ENCODE measurements at places on chromosomes 1 and 21. TPM values are rescaled to one million over a fixed set of nuclear protein-coding genes. Genes with fewer than 3 reads are reported as not detected.

- no peak for DNase-seq
Measured at GRCh38 chr1:3827813-3828307, 29.2 kb downstream of the CEP104 start.

DNA sequence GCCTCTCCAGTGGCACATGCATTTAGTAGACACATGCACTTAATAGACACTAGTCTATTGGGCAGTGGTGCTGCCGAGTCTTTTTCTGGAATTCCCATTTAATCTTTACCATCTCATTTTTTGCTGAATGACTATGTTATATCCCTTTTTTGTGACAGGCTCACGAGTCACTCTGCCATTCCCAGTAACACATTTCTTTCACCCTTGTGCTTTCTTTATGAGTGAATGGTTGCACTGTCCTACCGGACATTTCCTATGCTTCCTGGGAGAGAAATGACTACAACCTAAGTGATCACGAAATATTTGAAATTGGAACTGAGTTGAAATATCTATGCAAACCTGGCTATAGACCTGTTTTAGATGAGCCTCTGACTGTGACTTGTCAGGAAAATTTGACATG is 70.9 kb downstream of the C4BPA start:
- DNase-seq = no peak

- no peak for DNase-seq
Measured at GRCh38 chr1:118159569-118159968, 25.5 kb downstream of the SPAG17 start.

- DNase-seq = no peak
Measured at GRCh38 chr1:184437291-184437690, 50.5 kb downstream of the C1orf21 start.

DNA sequence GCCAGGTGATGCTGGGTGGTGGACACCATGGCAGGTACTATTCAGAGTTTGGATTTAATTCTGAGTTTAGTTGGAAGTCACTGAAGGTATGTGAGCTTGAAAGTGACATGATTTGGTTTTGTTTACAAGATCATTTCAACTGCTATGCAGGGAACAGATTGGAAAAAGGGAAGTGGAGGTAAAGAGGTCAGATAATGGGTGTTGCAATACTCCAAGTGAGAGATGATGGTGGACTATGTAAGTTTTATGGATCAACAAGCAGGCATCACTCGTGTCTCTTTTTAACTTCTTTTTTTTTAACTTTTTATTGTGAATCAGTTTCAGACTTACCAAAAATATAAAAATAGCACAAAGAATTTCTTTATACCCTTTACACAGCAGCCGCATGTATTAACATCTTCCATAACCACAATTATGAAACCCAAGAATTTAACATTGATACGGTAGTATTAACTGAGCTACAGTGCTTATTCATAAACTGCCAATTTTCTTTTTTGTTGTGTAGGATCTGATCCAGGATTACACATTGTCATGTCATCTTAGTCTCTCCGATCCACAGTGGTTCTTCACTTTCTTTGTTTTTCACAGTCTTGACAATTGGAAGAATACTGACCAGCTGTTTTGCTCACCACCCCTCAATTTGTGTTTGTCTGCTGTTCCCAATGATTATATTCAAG is 24.9 kb upstream of the NHLH2 start:
- no peak for DNase-seq

DNA sequence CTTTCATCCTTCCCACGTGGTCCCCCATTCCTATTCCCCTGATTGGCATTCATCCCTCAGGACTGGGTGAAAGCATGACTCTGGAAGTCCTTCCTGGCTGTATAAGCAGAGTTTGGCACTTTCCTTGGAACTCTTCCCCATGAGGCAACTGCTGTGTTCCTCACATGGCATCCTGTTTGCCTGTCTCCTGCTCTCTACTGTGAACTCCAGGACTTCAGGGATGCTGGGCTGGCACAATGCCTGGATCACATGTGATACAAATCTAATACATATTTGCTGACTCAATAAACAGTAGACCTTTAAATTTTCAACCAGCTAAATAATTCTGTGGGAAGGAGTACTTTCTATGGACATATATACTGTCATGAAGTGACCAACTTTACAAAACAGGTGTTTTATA is 46.8 kb upstream of the EDEM3 start:
- DNase-seq = peak; percentile 29

DNA sequence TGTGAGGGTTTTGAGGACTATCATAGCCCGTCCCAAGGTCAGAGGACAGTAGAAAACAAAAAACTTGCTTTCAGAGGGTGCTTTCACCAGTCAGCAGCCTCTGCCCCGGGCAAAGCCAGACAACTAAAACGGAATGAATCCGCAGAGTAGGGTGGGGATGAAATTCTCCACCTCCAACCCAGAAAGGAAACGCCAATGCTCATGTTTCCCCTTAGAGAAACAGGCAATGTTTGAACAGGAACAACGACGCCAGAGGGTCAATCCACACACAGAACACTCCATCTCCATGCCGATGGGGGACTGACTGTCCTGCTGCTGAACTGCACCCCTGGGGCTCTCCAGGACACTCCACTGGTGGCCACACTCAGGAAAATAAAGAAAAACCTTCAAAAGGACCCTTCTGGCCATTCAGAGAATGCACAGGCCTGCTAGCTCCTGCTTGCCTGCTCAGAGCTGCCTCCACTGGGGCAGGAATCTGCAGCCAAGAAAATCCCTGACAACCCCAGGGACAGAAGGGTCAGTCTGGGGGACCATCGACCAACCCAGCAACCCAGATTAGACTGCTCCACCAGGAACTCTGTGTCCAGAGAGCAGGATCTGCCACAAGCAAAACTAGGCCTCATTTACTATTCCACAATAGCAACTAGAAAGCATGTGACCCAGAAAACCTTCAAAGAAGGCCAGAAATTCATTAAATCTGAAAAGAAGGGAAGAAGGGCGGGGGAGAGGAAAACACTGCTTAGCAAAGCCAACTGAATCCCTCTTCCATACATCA is 116.0 kb downstream of the TOMM20 start:
- no peak for DNase-seq

- no peak for DNase-seq
Measured at GRCh38 chr1:30137001-30137400, 586.4 kb downstream of the MATN1 start.

AUNIP gene
- total RNA-seq = 2.1 TPM

GRCh38 chr21:37435120-37435519 is 68.5 kb downstream of the DYRK1A start:
- DNase-seq = peak; percentile 99

GRCh38 chr21:31298618-31299269 is 45.3 kb downstream of the TIAM1 start:
- DNase-seq = peak; percentile 89

CFHR1 gene
- total RNA-seq = 0.23 TPM

- DNase-seq = no peak
Measured at GRCh38 chr1:37034121-37035013, at the start of gene GRIK3. Gene GRIK3, minus strand, starts transcription at chr1:37034515. Its CDS starts 407 bp downstream, at chr1:37034108.

DNA sequence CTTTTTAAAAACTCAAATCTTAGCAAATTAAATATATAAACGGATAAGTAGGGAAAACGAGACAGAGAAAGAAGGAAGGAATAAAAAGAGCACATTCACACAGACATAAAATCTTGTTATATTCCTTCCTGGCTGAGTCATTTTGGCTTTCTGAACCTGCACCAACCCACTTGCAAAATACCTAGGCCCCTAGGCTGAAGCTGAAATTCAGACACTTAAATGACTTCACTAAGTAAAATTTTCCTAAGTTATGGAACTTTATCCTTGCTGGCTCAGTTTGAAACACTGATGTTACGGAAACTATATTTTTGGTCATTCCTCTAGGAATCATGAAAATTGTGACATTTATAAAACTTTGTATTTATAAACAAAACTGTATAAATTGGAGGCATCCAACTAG is 462.8 kb upstream of the NFIA start:
- no peak for DNase-seq

- no peak for DNase-seq
Measured at GRCh38 chr1:240607006-240607405, 4.9 kb downstream of the GREM2 start.

PLA2G4A gene
- 1.9 TPM for total RNA-seq

DNA sequence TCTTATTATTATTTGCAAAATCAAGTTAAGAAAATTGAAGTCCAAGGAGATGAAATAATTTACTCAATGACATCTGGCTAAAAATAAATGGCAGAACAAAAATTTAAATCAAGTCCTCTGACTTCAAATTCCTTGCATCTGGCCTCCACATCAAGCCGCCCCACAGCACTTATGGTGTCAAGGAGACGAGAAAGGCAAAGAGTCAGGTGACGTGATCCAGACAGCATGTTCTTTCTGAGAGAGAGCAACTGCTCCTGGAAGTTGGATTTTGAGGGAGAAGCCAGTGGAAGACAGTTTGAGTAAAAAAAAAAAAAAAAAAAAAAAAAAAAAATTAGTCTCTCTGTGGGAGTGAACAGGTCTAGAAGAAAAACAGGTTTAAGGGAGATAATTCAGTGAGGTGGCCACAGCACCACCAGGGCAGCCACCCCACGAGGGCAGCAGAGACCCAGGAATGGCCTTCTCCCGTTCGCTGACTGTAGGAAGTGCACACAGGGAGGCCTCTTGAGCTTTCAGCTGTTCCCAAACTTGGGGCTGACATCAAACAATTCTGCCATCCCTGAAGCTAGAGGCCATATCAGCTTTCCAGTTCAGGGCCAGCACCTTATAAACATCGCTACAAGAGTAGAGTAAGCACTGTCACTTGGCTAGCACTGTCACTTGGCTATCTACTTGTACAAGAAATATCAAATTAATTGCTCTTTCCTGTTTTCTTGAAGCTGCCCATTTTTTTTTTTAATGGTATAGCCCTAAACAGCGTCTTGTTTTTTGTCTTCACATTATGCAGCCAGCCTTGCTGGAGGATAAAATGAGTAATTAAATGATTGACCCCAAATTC is 7.8 kb downstream of the C1orf162 start:
- peak; percentile 32 for DNase-seq

GRCh38 chr1:201710632-201711597 is 118.0 kb upstream of the IPO9 start:
- DNase-seq = no peak

DNA sequence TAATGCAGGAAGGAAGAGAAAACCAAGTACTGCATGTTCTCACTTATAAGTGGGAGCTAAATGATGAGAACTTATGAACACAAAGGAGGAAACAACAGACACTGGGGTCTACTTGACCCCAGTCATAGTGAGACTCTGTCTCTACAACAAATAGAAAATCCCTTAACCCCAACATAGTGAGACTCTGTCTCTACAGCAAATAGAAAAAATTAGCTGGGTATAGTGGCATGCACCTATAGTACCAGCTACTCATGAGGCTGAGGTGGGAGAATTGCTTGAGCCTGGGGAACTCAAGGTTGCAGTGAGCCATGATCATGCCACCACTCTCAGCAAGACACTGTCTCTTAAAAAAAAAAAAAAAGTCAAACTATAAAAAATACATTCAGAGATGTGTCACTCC is 42.7 kb downstream of the GIPC2 start:
- no peak for DNase-seq

DNA sequence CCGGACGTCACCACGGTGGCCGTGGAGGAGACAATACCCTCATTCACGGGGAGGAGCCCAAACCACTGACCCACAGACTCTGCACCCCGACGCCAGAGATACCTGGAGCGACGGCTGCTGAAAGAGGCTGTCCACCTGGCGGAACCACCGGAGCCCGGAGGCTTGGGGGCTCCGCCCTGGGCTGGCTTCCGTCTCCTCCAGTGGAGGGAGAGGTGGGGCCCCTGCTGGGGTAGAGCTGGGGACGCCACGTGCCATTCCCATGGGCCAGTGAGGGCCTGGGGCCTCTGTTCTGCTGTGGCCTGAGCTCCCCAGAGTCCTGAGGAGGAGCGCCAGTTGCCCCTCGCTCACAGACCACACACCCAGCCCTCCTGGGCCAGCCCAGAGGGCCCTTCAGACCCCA is 7.0 kb downstream of the TNFRSF14 start:
- no peak for DNase-seq

- peak; percentile 40 for DNase-seq
Measured at GRCh38 chr1:169163059-169163458, 56.6 kb downstream of the ATP1B1 start.

FAM163A gene
- total RNA-seq = not detected

DNA sequence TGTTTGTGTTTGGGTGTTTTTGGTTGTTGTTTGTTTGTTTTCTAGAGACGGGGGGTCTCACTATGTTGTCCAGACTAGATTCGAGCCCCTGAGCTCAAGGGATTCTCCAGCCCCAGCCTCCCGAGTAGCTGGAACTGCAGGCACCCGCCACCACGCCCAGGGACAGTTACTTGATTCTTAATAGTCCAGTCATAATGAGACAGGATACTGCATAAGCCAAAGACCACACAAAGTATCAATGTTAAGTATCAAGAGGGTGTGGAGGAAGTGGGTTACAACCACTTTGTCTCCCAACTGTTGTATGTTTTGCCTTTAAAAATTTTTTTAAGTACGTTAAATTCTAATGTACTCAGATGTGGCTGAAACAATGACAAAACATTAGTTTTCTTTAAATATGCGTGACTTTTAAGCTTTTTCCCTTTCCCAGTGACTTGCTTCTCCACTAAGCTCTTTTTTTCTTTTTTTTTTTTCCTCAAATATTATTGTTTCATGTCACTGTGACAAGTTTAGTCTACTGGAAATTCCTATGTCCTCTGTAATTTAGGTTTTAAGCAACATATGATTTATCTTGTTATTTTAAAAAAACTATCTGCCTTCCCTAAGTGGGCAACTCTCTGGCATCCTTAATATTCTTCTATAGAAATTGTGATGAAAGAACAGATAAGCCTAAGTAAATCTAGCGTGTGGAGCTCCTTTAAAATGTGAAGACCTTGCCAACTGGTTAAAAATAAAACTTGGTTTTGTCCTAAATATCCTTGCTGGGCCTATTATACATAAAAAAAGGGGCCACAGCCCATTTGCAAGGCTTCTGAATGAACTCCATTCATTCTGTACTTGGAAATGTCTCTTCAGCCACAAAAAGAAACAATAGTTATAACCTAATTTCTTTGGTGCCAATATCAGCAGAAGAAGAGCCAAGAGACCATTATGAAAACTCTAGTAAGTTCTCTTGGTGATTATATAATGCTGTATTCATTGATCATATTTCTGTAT is 56.2 kb upstream of the DPH5 start:
- DNase-seq = no peak

- no peak for DNase-seq
Measured at GRCh38 chr1:43285269-43285990, at the start of gene C1orf210. Gene C1orf210, minus strand, starts transcription at chr1:43285581. Its CDS starts 2,311 bp downstream, at chr1:43283270.

HHAT gene
- total RNA-seq = 12.0 TPM

ZSCAN20 gene
- 5.2 TPM for total RNA-seq

TCHHL1 gene
- total RNA-seq = not detected

LAPTM5 gene
- total RNA-seq = 0.77 TPM

TMEM54 gene
- total RNA-seq = 9.3 TPM

DNA sequence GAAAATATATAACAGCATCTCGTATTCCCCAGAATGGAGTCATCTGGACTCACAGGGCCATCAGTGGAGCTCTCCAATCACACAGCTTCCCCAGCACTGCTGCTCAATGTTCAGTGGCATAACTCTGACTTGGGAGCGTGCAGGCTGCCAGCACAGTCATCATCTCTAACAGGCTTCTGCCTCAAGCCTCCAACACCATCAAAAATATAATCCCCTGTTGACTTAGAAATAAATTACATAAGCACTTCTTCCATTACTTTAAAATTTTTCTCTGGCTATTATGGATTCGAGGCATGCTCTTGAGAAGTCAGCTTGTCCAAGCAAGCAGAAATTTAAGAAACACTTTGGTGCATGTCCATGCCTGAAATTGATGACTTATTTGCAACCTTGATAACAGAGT is 6.2 kb downstream of the DUSP23 start:
- DNase-seq = no peak

- DNase-seq = no peak
Measured at GRCh38 chr1:152904688-152905440, 3.5 kb upstream of the IVL start.

GRCh38 chr1:33965086-33965485 is 101.2 kb downstream of the HMGB4 start:
- no peak for DNase-seq

All from astrocyte (in vitro differentiated cells and primary cell).